Stimulated activated CD8-positive, alpha-beta memory T cell treated with anti-CD3 and anti-CD28 coated beads, Interleukin-4, amount 100 ng/mL, for 48 hours (primary cell): ENCODE measurements at places on chromosomes 1 and 21.

- no peak for DNase-seq
These were observed 8.0 kb upstream of the LEFTY2 start for GRCh38 chr1:225949041-225949440.

DNA sequence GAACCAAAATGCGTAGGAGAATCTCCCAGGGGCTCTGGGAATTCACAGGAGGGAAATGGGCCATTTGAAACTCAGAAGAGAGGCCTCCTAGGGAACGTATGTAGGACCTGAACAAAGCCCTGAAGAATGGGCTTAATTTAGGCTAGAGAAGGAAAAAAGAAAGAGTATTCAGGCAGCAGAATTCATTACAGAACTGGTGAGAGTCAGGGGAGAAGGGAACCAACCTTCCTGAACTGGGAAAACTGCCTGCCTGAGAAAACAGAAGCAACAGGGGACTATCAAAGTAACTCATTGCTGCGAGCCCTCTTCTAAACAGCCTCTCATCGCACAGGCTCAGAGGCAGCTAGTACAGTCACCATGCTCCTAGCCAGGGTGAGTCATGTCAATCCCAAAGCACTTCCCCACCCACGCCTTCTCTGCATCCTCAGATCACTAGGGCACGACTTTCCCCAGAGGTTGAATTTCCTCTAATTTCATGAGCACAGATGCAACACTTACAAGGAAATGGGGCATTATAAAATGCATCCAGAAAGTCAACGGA lies 98.1 kb downstream of the ADSS2 start:
- DNase-seq: no peak

DNA sequence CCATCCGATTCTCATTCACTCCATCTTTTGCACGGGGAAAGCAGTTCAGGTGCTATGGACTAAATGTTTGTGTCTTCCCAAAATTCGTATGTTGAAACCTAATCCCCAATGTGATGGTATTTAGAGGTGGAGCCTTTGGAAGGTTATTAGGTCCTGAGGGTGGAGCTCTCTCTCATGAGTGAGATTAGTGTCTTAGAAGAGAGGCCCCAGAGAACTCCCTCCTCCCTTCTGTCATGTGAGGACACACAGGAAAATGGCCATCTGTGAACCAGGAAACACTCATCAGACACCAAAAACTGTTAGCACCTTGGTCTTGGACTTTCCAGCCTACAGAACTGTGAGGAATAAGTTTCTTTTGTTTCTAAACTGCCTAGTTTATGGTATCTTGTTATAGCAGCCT lies 15.8 kb upstream of the CCDC190 start:
- no peak for DNase-seq

GRCh38 chr1:1206376-1206965 lies at the start of gene TNFRSF18:
Gene TNFRSF18, minus strand, starts transcription at chr1:1206592. Its CDS starts 21 bp downstream, at chr1:1206571.
- peak; percentile 72 for DNase-seq

- no peak for DNase-seq
These were observed 260.2 kb upstream of the RUNX1 start for GRCh38 chr21:35309316-35309715.

- DNase-seq: no peak
These were observed 20.7 kb upstream of the FOXE3 start for GRCh38 chr1:47395433-47395832.

DNA sequence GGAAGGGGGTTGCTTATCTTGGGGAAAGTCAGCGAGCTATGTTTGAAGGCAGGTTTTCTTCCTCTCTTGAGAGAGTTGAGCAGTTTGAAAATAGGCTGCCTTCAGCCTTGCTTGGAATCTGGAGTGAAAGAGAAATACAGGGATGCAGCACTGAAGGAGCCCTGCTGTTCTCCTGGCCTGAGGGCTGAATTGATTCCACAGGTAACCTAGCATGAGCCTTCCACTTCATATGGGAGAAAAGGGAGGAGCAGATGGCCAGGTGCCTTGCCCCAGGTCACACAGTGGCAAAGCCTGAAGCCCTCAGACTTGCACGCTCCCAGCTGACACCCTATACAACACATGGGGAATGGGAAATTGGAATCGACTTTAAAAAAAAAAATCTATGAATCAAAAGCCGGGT lies 88.0 kb upstream of the WLS start:
- no peak for DNase-seq

DNA sequence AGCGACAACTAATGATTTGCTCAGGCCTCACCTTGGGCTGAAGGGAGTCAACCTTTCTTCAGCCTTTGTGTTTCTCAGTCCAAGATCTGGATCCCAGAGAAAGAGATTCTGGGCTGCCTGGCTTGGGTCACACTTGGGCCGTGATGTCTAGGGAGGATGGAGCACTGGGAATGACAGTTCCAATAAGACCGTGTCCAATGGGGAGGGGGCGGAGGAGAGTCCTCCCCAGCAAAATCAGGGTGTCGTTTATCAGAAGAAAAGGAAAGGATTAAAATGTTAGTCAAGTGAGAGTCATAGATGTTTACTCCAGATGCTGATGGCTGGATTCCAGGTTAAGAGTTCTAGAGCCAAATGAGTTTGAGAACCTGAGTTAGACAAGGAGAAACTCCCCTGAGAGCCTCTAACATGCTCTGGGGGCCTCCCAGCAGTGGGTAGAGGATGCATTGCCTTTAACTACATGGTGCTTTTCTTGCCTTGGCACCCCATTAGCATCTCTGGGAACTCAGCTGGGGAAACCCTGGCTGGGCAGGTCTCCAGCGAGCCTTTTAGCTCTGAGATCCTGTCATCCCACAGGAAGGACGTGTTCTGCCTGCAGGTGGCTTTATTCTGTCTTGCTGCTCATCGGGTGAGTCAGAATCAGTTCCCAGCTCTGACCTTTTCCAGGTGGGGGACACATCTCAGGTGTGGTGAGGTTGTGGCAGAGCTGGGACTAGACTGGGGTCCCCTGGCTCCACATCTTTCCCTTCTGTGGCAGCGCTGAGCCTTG lies 22.2 kb downstream of the NIPAL3 start:
- DNase-seq: no peak

- DNase-seq: no peak
These were observed 182.4 kb downstream of the DISC1 start for GRCh38 chr1:231808990-231809389.

DNA sequence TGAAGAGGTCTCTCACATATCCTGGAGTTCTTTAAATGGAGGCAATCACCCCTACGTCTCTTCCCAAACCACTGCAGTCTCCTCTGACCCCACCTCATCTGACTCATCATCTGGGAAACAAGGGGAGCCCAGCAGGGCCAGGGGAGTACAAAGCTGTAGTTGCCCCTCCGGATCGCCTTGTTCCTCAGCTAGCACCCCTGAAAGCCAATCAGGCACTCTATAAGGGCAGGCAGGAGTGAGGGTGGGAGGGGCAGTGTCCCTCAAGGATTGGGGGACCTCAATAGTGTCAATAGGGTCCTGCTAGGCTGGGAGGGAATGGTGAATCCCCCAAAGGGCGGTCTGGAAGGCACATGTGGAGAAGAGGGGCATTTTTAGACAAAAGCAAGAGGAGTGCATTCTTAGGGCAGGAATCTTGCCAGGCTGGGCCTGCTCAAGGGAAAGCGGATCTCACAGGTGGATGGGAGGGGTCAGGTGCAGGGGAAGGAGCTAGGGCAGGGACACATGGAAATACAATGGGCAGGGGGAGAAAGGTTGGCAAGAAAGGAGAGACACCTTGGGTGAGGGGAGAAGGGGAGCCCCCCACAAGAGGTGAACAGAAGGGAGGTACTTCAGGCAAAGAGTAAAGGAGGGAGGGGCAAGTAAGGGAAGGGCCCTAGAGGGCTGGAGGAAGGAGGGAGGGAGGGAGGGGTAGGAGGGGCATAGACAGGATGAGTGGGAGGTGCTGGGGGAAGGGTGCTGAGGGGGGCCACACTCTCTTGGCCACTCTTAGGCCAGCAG lies 5.8 kb downstream of the SHISA4 start:
- DNase-seq: no peak

DNA sequence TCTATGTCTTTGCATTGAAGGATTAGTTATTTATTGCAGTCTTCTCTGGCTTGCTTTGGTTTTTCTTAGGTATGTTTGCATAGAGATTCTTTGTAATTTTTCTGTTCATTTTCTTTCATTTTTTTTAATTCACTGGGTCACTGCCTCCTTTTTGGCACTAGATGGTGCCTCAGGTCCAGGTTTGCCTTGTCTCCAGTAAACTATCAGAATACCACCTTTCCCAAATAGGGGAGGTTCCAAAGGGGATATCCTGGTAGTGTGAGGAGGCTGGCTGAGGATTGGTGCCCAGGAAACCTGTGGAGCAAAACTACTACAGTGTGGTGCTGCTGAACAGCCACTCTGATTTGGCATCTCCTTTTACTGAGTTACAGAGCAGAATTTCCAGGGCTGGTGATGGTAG lies 257.1 kb downstream of the KCTD3 start:
- DNase-seq: no peak

DNA sequence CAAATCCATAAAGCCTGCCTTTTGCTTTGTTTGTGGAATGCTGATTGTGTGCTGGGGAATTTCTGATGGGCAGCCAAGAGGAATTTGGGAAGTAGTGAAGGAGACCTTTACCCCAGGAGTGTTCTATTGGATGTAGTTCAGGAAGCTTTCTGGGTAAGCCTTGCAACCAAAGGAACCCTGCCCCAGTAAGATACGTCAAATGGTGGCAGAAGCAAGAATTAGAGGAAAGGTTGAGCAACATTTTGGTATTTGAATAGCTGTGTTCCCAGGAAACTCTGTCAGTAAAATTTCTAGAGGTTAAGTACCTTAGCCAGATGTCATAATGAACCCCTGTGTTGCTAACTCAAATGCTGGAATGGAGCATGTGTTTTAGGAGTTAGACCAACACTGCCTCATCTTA lies 6.4 kb downstream of the MGST3 start:
- DNase-seq: no peak

- DNase-seq: no peak
These were observed 190.0 kb upstream of the VAMP3 start for GRCh38 chr1:7580923-7581753.

- peak; percentile 39 for DNase-seq
These were observed 5.0 kb downstream of the ADAMTS1 start for GRCh38 chr21:26840201-26840600.

DNA sequence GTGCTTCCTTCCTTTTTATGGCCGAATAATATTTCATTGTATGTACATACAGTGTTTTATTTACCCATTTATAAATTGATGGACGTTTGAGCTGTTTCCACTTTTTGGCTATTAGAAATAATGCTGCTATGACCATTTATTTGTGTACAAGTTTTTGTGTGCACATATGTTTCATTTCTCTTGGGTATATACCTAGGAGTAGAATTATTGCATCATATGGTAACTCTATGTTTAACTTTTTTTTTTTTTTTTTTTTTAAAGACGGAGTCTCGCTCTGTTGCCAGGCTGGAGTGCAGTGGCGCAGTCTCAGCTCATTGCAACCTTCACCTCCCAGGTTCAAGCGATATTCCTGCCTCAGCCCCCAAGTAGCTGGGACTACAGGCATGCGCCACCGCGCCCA lies 19.0 kb downstream of the SDHC start:
- no peak for DNase-seq

- no peak for DNase-seq
These were observed 31.0 kb downstream of the CD53 start for GRCh38 chr1:110903853-110904500.

DNA sequence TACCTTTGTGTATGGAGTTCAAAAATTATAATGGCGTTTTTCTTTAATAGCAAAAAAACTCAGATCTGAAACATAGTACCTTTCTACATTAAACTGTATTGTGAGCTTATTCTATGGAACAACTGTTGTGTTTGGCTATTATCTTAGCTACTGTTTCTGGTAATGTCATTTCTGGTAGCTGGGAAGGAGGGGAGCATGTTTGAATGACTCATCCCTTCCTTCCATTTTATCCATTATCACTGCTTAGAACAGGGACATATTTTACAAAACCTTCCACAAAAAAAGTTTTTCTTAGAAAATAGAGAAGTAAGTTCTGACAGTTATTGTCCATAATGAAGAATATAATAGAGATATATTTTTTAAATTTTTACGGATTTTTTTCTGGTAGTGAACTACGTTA lies 128.3 kb downstream of the NRDC start:
- no peak for DNase-seq

GRCh38 chr1:42847721-42848460 lies 1.5 kb downstream of the ZNF691 start:
- peak; percentile 31 for DNase-seq

DNA sequence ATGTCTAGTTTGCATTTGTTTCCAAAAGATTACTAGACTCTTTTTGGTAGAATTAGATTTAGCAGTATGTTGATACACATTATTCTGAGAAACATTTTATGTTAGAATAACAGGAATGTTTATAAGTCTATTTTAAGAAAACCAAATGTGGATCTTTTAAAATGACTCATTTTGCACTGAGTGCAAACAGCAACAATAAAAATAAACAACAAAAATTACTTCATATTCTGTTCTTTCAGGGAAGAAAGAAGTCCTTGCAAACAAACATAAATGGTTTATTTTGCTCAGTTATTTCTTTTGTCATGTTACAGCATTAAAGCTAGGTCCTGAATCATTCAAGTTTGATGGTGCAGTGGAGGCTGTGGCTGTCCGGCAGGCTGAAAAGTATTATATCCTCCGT lies 106.8 kb upstream of the TENT5C start:
- DNase-seq: no peak

GRCh38 chr1:56948403-56949023 lies 17.3 kb downstream of the C8B start:
- no peak for DNase-seq

DNA sequence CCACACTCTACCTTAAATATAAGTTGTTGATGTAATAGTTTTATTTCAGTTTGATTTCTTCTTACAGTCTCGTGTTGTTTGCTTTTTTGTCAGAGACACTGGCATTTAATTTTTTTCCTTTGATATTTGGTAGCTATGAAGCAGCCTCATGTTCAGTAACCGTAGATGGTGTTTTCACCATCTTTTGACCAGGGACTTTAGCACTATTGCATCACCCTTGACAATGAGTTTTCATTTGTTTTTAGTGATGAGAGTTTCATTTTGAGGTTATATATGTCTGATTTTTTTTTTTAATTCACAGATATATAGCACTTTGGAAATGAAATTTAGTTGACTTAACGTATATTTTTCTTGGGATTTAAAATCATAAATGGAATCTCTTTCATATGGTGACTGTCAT lies 36.2 kb downstream of the CEP350 start:
- DNase-seq: no peak

DNA sequence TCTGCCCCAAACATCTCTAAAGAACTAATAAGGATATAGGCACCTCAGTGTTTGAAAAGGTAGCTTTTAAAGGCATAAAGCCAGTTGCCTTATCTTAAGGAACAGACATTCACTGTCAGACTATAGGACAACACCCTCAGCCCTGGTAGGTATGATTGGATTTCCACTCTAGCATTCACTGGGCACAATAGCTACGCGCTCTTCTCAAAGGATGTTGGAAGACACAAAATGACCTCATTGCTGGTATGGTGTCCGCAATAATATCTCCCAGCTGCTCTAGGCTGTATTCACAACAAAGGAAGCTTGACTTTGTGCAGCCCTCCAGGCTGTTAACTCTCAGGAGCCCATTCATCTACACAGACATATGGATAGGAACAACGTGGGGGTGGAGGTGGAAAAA lies 119.4 kb upstream of the CXADR start:
- no peak for DNase-seq

DNA sequence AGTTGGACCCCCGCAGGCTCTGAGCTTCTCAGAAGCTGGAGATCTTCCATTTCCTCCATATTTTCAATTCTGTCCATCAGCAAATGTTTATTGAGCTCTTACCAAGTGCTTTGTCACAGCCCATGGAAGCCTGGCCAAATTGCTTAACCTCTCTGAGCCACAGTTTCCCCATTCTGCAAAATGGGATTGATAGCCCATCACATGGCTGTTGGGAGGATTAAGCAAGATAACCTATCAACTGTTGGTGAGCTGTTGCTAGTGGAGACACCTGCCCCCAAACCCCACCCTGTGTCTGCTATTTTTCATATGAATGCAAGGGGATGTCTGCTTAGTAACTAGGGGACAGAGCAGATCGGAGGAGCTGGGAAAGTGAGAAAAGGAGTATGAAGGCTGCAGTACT lies 38.3 kb downstream of the CD34 start:
- DNase-seq: no peak
